ENCODE measurements at places on chromosomes 16 and 17.

DNA sequence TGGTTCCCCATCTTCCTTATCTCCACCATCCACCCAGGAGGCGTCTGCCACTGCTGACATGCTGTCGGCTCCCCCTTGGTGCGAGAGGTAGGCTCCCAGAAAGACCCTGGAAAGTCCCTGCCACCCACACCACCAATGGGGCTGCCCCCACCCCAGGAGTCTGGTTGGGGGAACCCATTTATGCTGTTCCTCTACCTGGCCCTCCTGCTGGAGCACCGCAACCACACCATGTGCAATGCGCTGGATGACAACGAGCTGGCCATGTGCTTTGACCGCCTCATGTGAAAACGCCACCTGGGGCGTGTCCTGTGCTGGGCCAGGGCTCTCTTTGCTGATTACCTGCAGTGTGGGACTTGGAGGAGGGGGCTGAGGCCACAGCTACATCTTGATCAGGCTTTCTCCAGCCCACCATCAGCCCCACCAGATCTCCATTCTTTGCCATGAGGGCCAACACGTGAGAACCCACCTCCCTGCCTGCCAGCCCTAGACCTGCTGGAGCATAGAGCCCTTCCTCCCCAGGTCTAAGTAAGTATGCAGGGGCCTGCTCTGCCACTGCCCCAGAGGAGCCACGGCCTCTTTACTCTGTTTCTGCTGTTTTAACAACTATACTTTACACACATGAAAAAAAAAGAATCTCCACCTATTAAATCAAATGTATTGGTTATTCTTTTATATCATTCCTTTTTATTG lies 7.9 kb upstream of the ALDH3A1 start:
- DNase-seq: no peak

- no peak for DNase-seq
Measured at GRCh38 chr17:73759734-73760438, 115.6 kb upstream of the SDK2 start.

GRCh38 chr17:81808778-81809555 lies 5.0 kb downstream of the GCGR start:
- DNase-seq: no peak

DNA sequence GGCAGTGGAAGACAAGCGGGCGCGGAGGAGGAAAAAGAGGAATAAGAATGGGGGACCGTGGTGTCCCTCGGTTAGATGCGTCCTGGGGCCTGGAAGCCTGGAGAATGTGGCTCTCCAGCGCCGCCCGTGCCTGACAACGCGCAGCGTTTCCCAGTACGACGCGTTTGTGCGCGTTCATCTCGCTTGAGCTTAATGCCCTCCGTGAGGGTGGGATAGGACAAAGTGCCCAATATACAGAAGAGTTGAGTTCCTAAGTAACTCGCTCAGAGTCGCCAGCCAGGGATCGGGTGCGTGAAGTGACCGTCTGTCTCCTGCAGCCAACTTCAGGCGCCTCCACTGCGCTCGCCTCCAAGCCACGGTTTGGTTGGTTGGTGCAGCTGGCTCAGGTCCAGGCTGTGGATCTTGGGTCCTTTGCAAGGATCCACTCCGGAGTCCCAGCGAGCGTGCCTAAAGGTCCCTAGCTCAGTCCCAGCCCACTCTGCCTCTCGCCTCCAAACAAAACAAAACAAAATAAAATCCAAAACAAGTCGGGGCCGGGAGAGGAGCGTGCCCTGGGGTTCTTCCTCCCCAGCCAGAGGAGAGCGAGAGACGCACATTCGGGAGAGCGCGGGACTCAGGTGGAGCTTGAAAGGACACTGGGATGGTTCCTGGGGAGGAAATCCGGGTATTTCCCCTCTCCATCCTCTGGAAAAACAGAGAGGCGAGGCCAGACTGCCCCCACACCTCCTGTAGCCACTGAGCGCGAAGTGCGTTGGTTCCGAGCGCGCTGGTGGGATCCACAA lies 974 bp downstream of the GALR2 start:
- DNase-seq: no peak

- no peak for DNase-seq
Measured at GRCh38 chr16:66447491-66447890, 20.4 kb downstream of the BEAN1 start.

DNA sequence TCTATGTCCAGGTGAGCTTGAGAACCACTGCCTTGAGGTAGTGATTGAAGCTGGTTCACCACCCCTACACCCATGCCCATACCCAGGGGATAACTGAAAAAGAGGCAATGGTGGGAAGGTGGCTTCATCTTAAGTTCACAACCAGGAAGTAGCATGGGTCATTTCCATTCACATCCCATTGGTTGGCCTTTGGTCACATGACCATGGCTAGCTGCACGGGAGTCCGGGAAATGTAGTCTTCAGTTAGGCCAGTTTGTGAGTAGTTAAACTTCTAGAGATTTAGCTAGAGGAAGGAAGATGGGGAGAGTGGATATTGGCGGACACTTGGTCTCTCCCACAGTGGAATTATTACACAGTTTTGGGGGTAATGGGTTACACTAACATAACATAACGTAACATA lies 92.9 kb downstream of the RGS9 start:
- DNase-seq: no peak

DNA sequence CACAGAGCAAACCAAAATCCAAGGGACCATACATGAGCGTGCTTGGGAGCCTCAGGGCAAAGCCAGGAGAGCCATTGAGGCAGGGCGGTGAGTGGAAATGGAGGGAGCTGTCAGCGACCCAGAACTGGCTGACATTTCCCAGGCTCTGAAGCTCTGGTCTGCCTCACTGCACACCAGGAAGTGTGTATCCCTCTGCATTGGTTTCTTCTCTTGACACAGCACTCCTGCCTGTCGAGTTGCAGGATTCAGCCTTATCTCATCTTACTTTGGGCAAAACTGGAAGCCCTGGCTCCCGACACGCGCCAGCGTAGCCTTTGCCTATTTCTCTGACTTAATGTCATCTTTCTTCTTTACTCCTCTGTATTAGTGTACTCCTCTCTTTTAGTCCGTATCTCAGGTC lies 144.7 kb upstream of the HS3ST3A1 start:
- DNase-seq: no peak

DNA sequence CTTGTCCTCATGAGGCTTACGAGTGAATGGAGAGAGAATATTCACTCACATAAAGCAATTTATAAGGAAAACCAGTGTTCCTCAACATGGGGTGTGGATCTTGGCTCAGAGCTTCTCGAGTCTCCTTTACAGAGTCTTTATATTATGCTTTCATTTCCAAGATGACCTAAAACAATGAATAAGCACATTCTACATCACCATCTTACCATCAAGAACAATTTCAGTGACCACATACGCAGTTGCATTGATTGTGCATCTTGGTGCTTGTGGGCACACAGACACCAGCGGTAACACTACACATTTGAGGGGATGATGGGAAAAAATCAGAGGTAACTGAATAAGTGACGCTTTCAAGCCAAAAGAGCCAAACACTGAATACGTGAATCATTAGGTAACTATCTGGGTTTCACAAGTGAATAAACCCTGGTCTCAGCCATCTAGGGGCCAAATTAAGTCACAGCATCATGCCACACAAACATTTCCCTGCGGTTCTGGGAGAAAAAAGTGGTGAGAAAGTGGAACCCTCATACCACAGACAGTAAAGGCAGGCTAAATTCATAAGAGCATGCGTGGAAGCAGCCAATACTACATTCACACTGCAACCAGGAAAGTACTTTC lies 9.4 kb downstream of the CWC25 start:
- peak; percentile 52 for DNase-seq

- DNase-seq: no peak
Measured at GRCh38 chr16:17365591-17366298, 105.0 kb downstream of the XYLT1 start.

DNA sequence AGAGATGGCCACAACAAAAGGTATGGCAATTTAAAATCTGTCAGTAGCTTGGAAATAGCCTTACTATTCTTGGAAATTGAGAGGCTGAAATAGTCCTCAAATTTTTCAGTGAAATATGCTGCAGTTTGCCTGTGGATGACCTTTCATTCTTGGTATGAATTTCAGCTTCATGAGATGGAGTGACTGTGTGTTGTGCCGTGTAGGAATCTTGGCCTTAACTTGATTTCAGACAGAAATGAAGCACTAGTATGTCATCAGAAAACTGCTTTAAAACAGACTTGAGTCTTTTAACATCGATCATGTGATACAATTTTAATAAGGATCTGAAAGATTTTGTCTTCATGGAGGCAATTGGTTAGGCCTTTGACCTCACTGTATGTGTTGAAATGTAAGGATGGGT lies 247.2 kb downstream of the CNTNAP4 start:
- DNase-seq: no peak

DNA sequence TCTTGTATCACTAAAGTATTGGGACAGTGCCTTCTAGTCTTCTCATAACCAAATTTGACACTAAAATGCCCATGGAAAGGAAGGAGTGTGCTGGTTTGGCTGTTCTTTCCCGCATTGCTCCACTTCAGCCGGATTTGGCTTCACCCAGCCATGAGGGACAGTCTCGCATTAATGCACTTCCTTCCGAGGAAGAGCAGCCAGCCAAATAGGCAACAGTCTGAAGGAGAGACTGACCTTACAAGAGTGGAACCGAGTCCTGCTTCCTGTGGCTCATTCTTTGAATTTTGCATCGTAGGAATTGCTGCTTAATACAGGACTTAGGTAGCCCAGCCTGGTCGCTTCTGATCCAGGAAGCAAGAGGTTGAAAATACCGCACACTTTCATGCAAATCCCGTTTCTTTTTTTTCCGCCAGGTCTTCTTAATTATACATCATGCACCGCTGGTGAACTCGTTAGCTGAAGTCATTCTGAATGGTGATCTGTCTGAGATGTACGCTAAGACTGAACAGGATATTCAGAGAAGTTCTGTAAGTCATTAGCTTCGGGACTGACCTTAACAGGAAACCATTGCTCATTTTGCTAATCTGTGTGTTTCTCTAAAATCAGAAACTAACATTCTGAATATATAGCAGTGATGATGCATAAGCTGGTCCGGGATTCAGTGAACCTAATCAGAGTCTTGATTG lies 38.2 kb downstream of the CLEC16A start:
- DNase-seq: no peak

GRCh38 chr16:1097800-1098199 lies 1.8 kb upstream of the C1QTNF8 start:
- no peak for DNase-seq

DNA sequence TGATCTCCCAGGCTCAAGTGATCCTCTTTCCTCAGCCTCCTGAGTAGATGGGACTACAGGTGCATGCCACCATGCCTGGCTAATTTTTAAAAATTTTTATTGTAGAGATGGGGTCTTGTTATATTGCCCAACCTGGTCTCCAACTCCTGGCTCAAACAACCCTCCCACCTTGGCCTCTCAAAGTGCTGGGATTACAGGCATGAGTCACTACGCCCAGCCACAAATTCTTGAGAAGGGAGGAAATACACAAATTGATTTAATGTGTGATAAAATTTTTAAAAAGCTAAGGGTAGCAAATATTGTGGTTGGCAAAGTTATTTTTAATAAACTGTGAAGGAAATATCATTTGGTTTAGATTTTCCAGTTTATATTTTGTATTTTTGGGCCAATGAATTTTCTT lies 9.6 kb downstream of the ITGAD start:
- no peak for DNase-seq

- DNase-seq: no peak
Measured at GRCh38 chr17:78125976-78126894, 2.3 kb downstream of the TMC6 start.

DNA sequence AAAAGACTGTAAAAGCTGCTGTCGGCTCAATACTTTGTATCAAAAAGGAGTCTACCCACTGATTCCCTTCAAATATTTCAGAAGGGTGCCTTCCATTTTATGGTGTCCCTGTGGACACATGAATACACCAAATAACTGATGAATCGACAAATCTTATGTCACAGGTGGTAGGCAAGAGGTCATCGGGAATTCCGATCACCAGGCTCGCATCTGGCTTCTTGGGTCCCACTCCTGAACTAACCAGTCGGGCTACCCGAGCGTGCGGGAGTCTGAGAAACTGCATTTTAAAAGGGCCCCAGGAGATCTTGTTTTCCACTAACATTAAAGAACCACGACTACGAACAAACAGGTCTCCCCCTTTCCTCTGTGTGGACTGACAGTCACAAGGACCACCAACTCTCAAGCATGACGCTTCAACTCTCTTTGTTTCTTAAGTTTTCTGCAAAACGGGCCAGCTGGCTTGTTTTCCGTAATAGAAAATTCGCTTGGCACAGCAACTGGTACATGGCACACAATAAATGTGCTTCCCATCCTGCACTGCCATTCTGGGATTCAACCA lies 873 bp downstream of the PSME3IP1 start:
- DNase-seq: no peak

DNA sequence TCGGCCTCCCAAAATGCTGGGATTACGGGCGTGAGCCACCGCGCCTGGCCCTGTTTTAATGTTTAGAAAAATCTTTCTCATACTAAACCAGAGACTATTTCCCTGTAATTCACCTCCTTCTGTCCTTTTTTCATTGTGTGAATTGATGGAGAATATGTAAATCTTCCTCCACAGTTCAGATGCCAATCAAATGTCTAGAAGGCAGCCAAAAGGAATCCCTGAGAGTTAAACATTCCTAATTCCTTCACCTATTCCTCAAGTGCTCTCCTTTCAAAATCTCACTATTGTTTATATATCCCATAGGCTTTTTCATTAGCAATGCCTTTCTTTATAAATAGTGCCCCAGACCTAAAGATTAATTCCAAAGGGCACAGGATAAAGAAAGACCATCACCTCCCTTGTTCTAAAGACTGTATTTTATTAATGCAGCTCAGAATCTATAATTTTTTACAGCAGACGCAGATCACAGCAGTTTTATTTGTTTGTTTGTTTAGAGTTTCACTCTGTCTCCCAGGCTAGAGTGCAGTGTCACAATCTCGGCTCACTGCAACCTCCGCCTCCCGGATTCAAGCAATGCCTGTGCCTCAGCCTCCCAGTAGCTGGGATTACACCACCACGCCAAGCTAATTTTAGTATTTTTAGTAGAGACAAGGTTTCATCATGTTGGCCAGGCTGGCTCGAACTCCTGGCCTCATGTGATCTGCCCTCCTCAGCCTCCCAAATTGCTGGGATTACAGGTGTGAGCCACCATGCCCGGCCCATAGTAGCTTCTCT lies 30.5 kb downstream of the COPZ2 start:
- DNase-seq: no peak

DNA sequence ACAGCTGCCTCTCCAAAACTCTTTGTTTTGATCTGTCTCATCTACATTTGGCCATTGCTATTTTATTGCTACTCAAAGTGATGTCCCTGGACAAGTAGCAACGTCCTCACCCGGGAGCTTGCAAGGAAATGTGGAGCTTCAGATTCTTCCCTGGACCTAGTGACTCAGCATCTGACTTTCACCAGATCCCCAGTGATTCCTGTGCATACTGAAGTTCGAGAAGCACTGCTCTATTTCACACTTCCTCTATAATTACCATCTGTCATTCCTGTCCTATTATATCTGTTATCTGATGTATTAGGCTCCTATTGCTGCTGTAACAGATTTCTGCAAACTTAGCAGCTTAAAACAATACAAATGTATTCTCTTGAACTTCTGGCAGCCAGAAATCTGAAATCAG lies 28.5 kb upstream of the VAT1L start:
- DNase-seq: no peak

DNA sequence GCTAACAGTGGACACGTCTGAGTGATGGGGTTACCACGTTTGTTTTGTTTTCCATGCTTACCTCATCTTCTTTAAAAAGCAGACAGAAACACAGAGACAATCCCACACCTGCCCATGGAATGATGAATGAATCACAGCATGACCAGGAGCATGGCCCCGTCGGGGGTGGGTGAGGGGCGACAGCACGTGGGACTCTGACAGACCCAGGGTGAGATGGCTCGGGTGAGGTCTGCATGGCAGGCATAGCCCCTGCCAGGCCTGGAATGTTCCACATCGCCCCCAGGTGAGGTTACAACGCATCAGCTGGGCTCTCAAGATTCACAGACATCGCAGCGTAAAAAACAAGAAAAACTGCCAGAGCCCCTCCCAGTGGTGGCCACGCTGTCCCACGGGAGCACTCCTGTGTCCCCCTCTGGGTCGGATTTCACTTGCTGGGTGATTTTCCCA lies 18.1 kb downstream of the SLC7A5 start:
- DNase-seq: no peak
